ENCODE measurements at places on chromosomes 6 and 20. TPM values are rescaled to one million over a fixed set of nuclear protein-coding genes. Genes with fewer than 3 reads are reported as not detected.

The EPB41L1 gene
- total RNA-seq, result 68.1 TPM

DNA sequence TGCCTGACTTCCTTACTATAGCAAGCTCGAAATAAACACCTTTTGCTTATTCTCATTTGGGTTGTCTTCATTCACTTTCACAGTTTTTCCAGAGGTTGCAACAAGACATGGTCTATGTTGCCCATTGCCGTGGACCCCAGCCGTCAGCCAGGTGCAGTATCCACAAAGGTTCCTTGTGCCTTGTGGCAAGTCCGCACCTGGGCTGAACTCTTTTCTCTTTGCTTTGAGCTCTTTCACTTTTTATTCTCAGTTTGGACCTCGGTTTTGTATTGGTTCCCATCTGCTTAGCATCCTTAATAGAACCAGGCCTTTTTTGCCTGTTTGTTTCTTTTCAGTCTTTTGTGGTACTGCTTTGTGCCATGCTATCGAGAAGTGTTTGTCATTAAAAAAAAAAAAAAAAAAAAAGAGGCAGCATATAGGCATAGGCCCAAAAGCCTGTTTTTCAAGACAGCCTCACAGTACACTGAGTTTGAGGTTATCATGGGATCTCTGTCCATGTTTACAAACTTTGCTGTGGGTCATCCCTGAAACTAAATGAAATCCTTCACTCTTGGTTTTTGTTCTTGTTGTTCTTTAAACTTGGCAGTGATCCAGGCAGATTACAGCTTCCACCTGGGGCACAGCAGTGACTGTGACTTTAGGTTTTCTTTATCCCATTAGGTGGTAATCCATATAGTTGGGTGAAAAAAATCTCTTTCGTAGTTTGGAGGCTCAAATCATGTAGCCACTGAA, 33.3 kb downstream of the GSTA3 start:
- no peak for DNase-seq

The MUC22 gene
- 1.6 TPM for total RNA-seq

- DNase-seq, result no peak
Measured at GRCh38 chr6:56766806-56767178, 124.1 kb upstream of the DST start.

GRCh38 chr6:164246082-164246481, 831.6 kb downstream of the QKI start:
- no peak for DNase-seq

GRCh38 chr6:43768506-43768860, 1.5 kb upstream of the VEGFA start:
- DNase-seq, result no peak

DNA sequence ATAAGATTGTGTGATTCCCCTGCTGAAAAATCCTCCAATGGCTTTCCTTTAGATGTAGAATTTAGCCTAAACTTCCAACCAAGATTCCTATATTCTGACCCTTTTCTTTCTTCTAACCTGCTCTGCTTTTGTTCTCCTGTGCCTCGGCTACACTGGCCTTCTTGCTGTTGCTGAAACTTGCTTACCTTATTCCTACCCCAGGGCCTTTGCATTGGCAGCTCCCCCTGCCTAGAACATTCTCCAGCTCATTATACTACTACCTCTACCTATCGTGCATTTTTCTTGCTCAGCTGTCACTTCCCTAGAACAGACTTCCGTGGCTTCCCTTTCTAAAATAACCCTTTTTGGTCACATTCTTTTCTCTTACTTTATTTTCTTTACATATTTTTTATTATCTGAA, 48.7 kb downstream of the PLCB4 start:
- DNase-seq, result no peak

The RALGAPA2 gene
- 28.1 TPM for total RNA-seq

GRCh38 chr6:126475449-126475848, 135.5 kb downstream of the CENPW start:
- no peak for DNase-seq

DNA sequence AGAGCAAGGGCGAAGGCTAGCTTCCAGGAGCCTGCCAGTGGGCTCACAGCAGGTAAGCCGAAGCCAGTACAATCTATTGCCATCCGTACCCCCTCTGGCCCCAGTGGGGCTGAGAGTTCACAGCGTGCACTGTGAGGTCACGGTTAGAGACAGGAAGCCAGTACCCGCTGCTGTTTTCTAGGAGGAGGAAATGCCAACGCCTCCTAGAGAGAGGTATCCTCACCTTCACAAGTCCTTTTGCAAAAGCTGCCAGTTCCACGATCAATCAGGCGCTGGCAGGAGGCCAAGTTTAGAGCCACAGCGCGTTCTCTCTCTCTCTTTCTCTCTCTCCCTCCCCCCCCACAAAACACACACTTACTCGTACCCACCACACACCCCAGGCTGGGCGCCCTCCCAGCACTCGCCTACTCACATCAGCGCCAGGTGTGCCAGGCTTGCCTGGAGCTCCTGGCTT, 22.5 kb downstream of the COL9A1 start:
- DNase-seq, result no peak

GRCh38 chr6:127486934-127487333, 27.7 kb upstream of the KIAA0408 start:
- DNase-seq, result no peak

DNA sequence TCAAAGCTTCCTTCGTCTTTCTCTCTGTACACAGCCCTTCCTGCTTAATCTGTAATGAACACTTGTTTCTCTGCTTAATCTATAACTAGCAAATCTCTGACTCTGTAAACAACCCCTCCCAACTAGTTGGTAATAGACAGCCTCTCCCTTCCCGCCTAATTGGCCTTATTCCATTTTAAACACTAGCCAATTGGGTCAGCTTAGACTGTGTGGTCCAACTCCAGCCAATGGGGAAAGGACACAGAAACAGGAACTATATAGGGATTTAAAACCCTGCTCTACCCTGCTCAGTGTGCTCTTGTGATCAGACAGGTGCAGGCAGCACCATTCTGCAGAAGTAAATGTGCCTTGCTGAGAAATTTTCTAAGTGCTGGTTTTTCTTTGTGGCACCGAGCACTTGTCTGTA, 18.5 kb downstream of the CHD6 start:
- no peak for DNase-seq

DNA sequence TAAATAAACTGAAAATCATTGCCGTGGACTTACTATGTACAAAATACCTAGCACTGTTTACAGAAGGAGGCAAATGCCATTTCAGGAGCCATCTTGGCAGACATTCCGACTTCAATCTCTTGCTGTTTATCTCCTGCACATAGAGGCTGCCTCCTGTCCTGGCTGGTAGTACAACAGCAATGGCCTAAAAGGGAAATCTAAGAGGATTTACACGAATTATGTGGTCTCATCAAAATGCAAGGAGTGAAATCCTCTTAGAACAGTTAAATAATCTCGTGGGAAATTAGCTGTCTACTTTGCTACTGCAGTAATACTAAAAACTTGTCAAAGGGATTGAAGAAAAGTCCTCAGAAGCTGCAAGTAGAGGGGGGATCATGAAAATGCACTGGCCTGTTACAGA, 82.2 kb upstream of the SLC2A12 start:
- DNase-seq, result no peak

- no peak for DNase-seq
Measured at GRCh38 chr6:143817621-143818020, 25.5 kb upstream of the LTV1 start.

GRCh38 chr20:32743237-32744112, at the start of gene COMMD7:
TSS of gene COMMD7 (minus strand) at chr20:32743467. CDS start at chr20:32743391, 76 bp downstream.
- DNase-seq, result peak; percentile 81

The TTLL9 gene
- 0.17 TPM for total RNA-seq

DNA sequence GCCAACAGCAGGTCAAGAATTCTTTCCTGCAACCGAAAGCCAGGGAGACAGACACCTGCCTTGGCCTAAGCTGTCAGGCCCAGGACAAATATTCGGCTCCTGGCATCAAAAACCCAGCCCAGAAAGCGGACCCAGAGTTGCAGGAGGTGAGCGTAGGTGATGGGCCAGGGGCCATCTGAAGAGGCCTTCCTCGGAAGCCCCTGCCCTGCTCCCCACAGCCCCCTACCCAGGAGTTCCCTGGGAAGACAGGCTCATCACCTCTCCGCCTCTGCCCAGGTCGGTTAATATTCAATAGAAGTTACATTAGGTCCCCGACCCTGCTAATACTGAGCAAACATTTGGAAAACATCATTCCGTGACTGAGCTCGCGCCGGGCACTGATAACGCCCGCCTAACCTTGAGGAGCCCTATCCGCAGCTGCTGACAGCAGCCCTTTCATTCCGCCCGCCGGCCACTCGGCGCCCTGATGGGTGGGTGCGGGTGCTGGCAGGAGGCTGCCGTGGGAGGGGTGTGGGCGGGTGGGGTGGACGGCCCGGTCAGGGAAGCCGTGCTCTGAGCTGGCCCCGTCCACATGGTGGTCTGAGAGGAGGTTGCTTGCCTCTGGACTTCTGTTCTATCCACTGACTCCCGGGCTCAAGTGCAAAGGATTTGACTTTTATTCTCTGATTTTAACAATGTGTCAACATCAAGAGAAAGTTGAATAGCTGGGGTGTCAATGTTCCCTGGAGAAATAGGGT, 55.7 kb downstream of the HNF4A start:
- no peak for DNase-seq

GRCh38 chr6:113142671-113143174, 714.4 kb upstream of the MARCKS start:
- no peak for DNase-seq

The ERVFRD-1 gene
- not detected for total RNA-seq

- DNase-seq, result no peak
Measured at GRCh38 chr6:21764989-21765388, 171.4 kb downstream of the SOX4 start.

DNA sequence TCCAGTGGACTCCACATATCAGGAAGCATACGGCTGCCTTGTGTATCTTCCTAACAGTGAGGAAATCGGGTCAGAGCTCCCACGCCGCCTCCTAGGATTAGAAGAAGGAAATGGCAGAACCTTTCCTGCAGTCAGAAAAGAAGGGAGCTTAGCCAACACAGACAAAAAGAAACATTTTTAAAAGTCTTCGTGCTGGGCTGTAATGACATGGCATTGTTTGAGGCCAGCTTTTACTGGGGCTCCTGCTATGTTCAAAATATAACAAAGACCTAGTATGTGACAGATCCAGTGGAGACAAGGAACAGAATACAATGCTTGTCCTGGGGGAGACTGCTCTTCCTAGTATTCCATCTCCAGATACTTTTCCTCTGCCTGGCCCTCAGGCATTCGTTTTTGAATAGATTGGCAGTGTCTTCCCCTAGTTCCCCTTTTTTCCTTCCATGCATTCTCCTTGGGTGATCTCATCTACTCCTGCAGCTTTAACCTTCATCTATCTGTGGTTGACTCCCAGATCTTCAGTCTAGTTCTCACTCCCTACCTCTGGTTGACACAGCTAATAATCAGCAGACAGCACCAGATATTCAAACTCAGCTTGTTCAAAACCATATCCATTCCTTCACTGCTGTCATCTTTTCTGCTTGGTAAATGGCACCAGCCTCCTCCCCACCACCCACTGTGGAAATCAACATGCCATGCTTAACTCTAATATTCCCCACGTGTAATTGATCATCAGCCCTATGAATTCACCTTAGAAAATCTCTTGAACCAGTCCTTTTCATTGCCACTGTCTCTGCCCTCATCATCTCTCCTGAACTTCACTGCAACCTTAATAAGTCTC, 94.5 kb upstream of the VSTM2L start:
- DNase-seq, result no peak

The SOBP gene
- 1.8 TPM for total RNA-seq

GRCh38 chr6:147709396-147710272, 201.1 kb downstream of the SAMD5 start:
- DNase-seq, result no peak

The VNN1 gene
- 1.3 TPM for total RNA-seq

GRCh38 chr6:23477586-23477985, 648.4 kb upstream of the NRSN1 start:
- DNase-seq, result no peak

DNA sequence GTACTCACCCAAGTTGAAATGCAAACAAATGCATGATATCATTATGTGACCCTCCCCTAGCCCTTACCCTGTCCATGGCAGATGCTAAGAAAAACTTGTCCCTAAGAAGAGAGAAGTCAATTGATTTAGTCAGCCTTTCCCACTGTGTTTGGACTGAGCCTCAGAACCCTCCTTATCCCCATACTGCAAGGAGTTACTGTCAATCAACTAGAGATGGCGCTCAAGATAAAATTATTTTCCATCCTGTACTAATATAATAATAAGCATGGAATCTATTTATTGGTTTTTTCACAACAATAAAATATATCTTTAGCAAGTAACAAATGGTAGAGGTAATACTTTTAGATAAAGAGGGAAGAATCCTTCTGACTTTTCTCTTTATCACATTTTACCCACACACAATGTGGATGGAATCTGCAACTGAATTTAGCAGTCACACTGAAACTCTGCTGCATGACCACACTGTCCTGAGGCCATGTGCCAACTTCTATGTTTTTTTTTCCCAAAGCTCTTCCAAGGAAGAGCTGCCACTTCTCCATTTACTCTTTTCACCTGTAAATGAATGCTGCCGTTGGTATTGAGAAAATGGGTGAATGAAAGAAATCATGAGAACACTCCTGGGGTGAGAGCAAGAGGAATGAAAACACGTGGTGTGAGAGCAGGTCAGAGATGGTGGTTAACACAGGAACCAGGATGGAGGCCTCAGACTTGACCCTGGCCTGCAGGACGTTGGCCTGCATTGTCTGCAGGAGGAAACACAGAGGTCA, 10.5 kb downstream of the NT5E start:
- no peak for DNase-seq

DNA sequence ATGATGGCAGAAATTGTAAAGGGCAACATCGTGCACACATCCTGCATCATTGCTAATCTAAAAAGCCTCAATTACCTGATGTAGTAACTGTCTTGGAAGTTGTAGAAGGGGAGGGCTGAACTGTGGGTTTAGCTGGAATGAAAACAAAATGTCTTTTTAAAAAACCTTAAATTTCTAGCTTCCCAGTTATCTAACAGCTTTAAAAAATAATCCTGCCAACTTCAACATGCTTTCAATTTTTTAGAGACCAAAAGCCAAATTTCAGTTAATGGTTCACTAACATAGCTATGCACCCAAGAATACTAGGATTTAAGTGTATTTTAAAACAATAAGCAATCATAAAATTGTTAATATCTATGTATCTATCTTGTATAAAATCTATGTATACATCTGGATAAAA, 11.9 kb downstream of the CD164 start:
- no peak for DNase-seq

GRCh38 chr6:26020329-26021000, 57.9 kb downstream of the TRIM38 start:
- DNase-seq, result no peak

- DNase-seq, result no peak
Measured at GRCh38 chr6:157758516-157759023, 64.5 kb upstream of the SNX9 start.

DNA sequence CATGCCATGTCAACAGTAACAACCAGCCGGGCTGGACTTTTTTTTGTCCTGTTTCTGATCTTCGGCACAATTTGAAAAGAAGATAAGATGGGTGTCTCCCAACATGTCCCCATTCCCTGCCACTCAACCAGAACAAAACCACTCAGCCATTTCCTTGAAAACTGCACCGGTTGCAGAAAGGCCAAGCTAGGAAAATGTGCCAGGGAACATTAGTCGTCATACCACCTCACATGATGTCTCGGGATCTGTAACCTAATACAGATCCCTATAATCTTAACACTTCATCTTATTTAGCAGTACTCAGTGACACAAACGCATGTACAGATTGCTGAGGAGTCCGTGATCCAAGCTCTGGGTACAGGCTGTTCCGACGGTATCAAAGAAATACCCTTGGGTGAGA, 46.5 kb downstream of the ALDH8A1 start:
- no peak for DNase-seq

GRCh38 chr6:52233975-52234823, 10.1 kb downstream of the IL17F start:
- DNase-seq, result no peak

Data from type B pancreatic cell (in vitro differentiated cells).